Activated naive CD4-positive, alpha-beta T cell treated with anti-CD3 and anti-CD28 coated beads for 36 hours (primary cell): ENCODE measurements at places on chromosomes 16 and 17. TPM values are rescaled to one million over a fixed set of nuclear protein-coding genes. Genes with fewer than 3 reads are reported as not detected.

NRN1L gene
- total RNA-seq, result not detected

GSDMA gene
- 0.17 TPM for total RNA-seq

CDH1 gene
- 1.7 TPM for total RNA-seq

ATF7IP2 gene
- 18.4 TPM for total RNA-seq

CSH2 gene
- not detected for total RNA-seq

GRCh38 chr17:61235001-61235826 lies 164.4 kb upstream of the TBX2 start:
- no peak overlapping the region for H3K27ac ChIP-seq
- H3K36me3 ChIP-seq, result peaks cover 2% of the 10 kb centered on the region
- DNase-seq, result no peak
- H3K4me3 ChIP-seq, result no peak overlapping the region

GRCh38 chr17:65942592-65942991 lies 249.3 kb downstream of the CEP112 start:
- DNase-seq, result no peak
- H3K36me3 ChIP-seq, result no peaks in the 10 kb centered on the region
- H3K4me3 ChIP-seq, result no peak overlapping the region
- H3K27me3 ChIP-seq, result no peaks in the 10 kb centered on the region

DNA sequence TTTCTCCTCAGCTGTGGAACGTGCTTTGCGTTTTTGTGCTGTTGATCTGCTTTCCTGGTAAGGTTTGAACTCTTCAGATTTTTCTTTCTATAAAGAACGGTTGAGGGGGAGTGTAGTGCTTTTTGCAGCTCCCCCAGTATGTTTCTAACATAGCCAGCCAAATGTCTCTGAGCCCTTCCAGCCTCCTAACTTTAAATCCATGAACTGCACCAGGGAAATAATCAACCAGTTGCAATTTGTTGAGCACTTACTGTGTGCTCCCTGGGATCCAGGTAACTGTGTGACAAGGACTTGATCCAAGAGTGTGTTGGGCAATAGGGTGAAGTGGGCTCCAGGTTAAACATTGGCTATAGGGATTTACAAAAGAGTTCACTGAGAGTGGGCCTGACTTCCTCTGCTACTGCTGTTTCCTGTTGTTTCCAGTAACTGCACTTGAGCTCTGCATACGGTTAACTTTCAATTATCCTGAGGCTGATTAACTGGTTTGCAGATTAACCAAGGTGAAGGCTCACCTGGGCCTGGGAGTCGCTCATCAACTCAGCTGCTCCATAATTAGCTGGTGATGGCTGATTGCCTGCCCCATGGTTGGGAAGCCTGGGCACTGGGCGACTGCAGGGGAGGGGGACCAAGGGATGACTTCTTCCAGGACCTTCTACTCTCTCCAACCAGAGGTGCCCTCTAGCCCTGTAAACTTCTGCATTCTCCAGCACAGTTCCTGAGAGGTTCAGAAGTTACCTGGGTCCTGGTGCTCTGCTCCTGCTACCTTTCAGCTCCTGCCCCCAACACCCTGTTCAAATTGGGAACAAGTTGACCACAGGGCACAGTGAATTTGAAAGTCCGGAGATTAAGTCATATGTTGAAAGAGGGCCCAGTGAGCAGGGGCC lies 19.5 kb downstream of the HLF start:
- H3K36me3 ChIP-seq, result no peaks in the 10 kb centered on the region
- no peaks in the 10 kb centered on the region for H3K27me3 ChIP-seq
- peaks cover 11% of the 10 kb centered on the region for H3K4me1 ChIP-seq

DNA sequence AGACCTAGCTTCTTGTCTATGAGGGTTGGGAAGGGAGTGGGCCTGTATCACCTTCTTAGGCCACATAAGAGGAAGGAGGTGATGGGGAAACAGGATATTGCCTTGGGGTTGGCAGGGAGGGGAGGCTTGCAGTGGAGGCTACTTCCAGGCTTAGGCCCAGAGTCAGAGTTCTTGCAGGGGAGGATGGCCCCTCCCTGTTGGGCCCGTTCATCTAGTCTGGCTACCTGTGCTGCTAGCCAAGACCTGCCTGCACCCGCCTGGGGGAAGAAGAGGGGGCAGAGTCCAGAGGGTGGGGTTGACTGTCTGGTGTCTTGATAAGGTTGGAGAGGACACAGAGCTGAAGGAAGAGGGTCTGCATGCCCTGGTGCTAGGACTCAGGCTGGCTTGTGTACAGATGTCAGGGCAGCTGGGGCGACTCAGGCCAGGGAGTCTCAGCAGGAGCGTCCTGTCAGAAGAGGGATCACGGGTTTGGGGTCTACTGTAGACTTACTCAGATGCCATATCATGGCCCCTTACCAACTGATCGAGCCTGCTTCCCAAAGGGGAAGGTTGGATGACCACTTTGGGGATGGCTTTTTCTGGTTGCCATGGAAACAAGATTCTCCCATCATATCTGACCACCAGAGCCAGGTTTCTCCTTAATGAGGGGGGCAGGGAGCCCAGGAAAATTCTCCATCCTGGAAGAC lies 5.3 kb downstream of the KDM6B start:
- peaks cover 3% of the 10 kb centered on the region for H3K36me3 ChIP-seq
- peak overlapping the region; percentile 59 for H3K4me3 ChIP-seq
- peaks cover 50% of the 10 kb centered on the region for H3K4me1 ChIP-seq

GRCh38 chr16:58011652-58012051 lies 10.4 kb downstream of the USB1 start:
- no peak overlapping the region for H3K27ac ChIP-seq
- no peaks in the 10 kb centered on the region for H3K4me1 ChIP-seq
- DNase-seq, result no peak

- no peaks in the 10 kb centered on the region for H3K27me3 ChIP-seq
- H3K4me3 ChIP-seq, result no peak overlapping the region
- no peaks in the 10 kb centered on the region for H3K4me1 ChIP-seq
These were observed 9.7 kb upstream of the TERB1 start for GRCh38 chr16:66811043-66811442.

DNA sequence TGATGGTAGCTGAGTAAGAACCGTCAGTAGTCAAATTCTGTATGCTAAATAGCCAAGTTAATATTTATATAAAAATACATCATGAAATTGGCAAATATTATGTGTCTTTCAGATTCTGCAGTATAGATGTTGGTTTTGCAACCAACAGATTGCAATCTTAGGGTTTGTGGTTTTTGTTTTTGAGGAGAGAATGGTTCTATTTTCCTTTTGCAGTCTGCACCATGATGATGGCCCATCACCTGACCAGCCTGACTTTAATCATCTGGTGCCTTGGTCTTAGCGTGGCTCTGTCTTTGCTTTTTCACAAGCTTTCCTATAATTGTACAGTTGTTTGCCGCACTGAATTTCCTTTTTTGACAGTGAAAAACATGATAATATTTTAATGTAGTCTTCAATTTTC lies 50.7 kb downstream of the NUP93 start:
- no peak for DNase-seq
- H3K36me3 ChIP-seq, result no peaks in the 10 kb centered on the region
- H3K27me3 ChIP-seq, result no peaks in the 10 kb centered on the region

- H3K27me3 ChIP-seq, result no peaks in the 10 kb centered on the region
- no peak for DNase-seq
- H3K36me3 ChIP-seq, result no peaks in the 10 kb centered on the region
These were observed 98.1 kb upstream of the SEC14L1 start for GRCh38 chr17:77042476-77043231.

- no peaks in the 10 kb centered on the region for H3K27me3 ChIP-seq
- no peak overlapping the region for H3K27ac ChIP-seq
- H3K4me1 ChIP-seq, result peaks cover 18% of the 10 kb centered on the region
- peak; percentile 79 for DNase-seq
These were observed 4.0 kb upstream of the ZC3H18 start for GRCh38 chr16:88566158-88566557.

GRCh38 chr16:77674888-77675287 lies 47.4 kb upstream of the NUDT7 start:
- no peaks in the 10 kb centered on the region for H3K4me1 ChIP-seq
- no peak for DNase-seq
- peaks cover 4% of the 10 kb centered on the region for H3K27me3 ChIP-seq
- no peak overlapping the region for H3K4me3 ChIP-seq
- no peaks in the 10 kb centered on the region for H3K36me3 ChIP-seq
- no peak overlapping the region for H3K27ac ChIP-seq

DNA sequence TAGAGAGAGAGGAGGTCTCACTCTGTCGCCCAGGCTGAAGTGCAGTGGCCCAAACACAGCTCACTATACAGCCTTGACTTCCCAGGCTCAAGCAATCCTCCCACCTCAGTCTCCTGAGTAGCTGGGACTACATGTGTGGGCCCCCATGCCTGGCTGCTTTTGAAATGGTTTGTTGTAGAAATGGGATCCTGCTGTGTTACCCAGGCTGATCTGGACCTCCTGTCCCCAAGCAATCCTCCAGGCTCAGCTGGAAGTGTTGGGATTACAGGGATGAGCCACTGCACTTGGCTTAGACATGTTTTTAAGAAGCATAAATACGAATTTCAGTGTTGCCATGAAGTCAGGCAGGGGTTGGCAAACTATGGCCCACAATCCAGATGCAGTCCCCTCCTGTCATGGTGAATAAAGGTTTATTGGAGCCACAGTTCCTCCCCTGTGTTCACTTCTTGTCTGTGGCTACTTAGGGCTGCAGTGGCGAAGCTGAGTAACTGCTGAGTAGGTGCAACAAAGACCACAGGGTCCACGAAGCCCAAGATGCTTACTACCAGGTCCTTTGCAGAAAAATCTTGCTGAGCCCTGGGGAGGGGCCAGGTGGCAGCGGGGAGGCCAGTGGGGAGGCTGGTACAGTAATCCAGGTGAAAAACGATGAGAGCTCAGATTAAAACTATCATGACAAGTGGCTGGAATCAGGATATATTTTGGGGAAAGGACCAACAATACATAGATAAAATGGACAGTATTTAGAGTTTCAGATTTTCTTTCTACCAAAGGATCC lies 35.2 kb downstream of the TNFRSF13B start:
- no peaks in the 10 kb centered on the region for H3K4me1 ChIP-seq
- DNase-seq, result no peak
- no peaks in the 10 kb centered on the region for H3K27me3 ChIP-seq
- H3K4me3 ChIP-seq, result no peak overlapping the region

DNA sequence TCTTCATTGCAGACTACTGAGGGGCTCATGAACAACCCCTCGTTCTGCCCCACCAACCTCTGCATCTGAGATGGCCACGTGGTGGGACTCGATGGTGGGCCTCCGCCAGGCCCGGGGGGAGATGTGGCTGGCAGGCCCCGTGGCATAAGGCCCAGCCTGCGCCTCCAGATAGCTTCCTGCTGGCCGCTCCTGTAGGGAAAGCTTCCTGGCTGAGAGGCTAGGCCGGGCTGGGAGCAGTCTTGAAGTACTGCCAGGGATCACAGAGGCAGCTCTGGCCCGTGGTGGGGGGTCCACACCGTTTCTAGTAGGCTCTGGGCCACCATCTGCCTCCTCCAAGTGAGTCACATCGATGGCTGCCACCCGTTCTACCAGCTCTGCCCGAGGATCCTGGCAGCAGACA lies 7.6 kb downstream of the CAMKK1 start:
- H3K4me3 ChIP-seq, result no peak overlapping the region
- H3K4me1 ChIP-seq, result peaks cover 27% of the 10 kb centered on the region
- H3K36me3 ChIP-seq, result no peaks in the 10 kb centered on the region
- DNase-seq, result no peak
- H3K27me3 ChIP-seq, result no peaks in the 10 kb centered on the region
- no peak overlapping the region for H3K27ac ChIP-seq

DNA sequence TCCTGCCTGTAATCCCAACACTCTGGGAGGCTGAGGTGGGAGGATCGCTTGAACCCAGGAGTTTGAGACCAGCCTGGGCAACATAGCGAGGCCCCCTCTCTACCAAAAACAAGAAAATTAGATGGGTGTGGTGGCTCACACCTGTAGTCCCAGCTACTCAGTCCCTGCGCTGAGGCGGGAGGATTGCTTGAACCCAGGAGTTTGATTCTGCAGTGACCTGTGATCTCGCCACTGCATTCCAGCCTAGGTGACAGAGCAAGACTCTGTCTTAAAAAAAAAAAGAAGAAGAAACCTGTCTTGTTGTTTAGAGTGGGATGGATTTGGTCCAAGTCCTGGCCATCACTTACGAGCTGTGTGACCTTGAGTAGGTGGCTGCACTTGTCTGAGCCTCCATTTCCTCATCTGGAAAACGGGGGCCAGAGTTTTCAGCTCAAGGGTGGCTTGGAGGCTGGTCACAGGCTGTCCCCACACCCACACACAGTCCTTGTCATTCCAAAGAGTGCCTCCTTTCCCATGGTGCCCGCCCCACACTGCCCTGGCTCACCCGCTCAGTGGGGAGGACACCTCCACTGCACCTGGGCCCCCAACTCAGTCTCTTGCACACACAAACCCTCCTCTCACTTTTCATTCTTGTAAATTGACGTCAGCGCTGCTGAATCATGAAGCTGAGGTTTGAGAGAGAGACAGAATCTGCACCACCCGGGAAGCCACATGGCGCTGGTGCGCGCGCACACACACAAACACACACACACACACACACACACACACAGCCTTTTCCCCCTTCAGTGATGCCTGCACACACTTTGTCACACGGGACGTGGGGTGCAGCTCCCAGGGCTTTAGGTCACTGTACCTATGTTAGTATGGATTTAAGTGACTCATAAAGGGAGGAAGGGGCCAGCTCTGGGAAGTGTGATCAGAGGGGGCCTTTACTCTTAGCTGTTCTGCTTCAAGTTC lies 4.2 kb downstream of the SOCS1 start:
- H3K4me1 ChIP-seq, result peaks cover 34% of the 10 kb centered on the region
- peak overlapping the region; percentile 87 for H3K4me3 ChIP-seq
- DNase-seq, result peak; percentile 93
- peak overlapping the region; percentile 99 for H3K27ac ChIP-seq
- H3K27me3 ChIP-seq, result no peaks in the 10 kb centered on the region
- peaks cover 49% of the 10 kb centered on the region for H3K36me3 ChIP-seq

DNA sequence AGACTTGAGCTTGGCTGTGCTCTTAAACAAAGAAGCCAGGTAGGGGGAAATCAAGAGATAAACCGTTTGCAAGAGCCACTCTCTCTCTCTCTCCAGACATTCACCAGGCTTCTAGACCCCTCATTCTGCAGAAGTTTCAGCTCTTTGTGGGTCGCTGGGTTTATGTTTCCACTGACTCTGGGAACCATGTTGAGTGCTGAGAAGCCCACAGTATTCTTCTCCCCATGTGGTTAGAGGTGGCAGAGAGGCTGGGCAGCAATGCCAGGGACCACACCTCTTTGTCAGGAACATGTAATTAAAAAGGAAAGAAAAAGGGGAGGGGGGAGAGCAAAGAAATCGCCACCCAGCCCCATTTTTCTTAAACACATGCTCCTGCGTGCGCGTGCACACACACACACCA lies 154.8 kb upstream of the SOX9 start:
- no peak overlapping the region for H3K4me3 ChIP-seq
- no peaks in the 10 kb centered on the region for H3K36me3 ChIP-seq
- peaks cover 3% of the 10 kb centered on the region for H3K27me3 ChIP-seq
- H3K4me1 ChIP-seq, result no peaks in the 10 kb centered on the region
- H3K27ac ChIP-seq, result no peak overlapping the region
- no peak for DNase-seq

DNA sequence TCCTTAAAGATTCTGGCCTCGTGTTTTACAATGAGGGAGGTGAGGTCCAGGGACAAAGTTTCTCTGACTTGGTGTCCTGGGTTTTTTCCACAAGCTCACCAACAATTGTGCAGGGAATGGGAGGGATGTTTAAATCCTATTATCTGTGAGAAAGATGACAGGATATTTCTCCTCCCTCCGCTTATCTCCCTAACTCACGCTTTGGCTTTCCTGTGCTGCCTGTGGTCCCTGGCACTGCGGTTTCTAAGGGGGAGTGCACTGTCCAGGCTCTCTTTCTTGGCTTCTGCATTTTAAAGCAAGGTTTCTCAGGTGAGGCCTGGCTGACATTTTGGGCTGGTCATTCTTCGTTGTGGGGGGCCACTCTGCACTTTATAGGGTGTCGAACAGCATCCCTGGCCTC lies 16.4 kb downstream of the GGA3 start:
- H3K4me1 ChIP-seq, result peaks cover 71% of the 10 kb centered on the region
- peak overlapping the region; percentile 36 for H3K27ac ChIP-seq
- no peak overlapping the region for H3K4me3 ChIP-seq

- peaks cover 15% of the 10 kb centered on the region for H3K27me3 ChIP-seq
- no peak for DNase-seq
- H3K4me1 ChIP-seq, result no peaks in the 10 kb centered on the region
- H3K27ac ChIP-seq, result no peak overlapping the region
These were observed 5.3 kb upstream of the PRSS41 start for GRCh38 chr16:2792940-2793339.
